SJCRH30 (cell line): ENCODE measurements at places on chromosomes 2 and 18. TPM values are rescaled to one million over a fixed set of nuclear protein-coding genes. Genes with fewer than 3 reads are reported as not detected.

DNA sequence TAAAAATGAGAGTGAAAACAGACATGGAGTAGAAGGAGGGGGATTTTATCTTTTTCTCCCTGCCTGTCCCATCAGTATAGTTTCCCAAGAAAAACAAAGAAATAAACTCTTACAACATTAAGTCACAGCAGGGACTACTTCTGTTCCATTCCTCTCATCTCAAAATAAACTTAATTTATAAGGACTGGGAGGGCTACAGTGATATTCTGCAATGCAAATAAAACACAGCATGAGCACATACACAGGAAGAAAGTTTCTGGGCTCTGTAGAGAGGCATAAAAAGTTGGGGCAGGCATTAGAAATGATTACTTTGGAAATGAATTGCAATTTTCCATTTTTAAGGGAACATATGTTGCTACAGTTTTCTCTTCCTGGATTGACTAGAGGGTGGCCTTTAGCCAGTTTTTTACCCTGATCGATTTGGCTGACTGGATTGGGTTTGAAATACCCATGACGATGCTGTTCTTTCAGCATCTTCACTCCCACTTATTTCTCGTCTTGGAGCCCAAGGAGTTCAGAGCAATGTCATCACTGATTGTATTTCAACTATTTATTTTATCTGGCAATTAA lies 157.1 kb downstream of the ACTR3 start:
- no peak overlapping the region for H3K27ac ChIP-seq
- H3K4me1 ChIP-seq: no peaks in the 10 kb centered on the region

- H3K27ac ChIP-seq: no peak overlapping the region
- H3K4me1 ChIP-seq: peaks cover 13% of the 10 kb centered on the region
- peak; percentile 64 for DNase-seq
- H3K4me3 ChIP-seq: no peak overlapping the region
These were observed 49.0 kb upstream of the BCL2L11 start for GRCh38 chr2:111071600-111072171.

The CCDC142 gene
- 22.0 and 24.0 TPM in 2 replicates for total RNA-seq

DNA sequence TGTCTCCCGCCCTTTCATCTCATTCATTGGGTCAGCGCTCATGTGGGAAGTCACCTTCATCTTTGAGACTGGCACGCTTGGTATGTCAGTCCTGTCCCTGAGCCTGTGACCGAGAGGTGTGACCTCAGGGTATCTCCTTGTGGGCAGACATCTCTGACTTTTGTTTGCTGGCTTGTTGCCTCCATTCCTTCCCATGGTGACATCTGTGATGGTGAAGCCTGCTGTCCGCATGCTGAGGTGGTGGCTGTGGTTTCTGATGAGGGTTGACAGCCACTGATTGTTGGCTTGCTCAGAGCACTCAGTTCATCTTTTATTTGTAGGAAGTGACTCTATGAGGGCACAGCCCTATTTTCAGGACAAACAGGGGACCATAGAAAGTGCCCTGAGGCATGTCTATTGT lies 139.2 kb downstream of the SLC4A3 start:
- no peak for DNase-seq
- no peaks in the 10 kb centered on the region for H3K4me1 ChIP-seq
- H3K27ac ChIP-seq: no peak overlapping the region
- H3K36me3 ChIP-seq: no peaks in the 10 kb centered on the region
- H3K4me3 ChIP-seq: no peak overlapping the region

The HAAO gene
- 3.5 and 4.7 TPM in 2 replicates for total RNA-seq

The TTN gene
- 26.2 and 35.0 TPM in 2 replicates for total RNA-seq

- no peaks in the 10 kb centered on the region for H3K36me3 ChIP-seq
- no peaks in the 10 kb centered on the region; the same call in 1 of the 2 replicates for H3K27me3 ChIP-seq
- no peak overlapping the region for H3K27ac ChIP-seq
- H3K4me3 ChIP-seq: no peak overlapping the region
These were observed 109.7 kb upstream of the DDX18 start for GRCh38 chr2:117704818-117705217.
